ENCODE measurements at places on chromosomes 12 and 14. TPM values are rescaled to one million over a fixed set of nuclear protein-coding genes. Genes with fewer than 3 reads are reported as not detected.

DNA sequence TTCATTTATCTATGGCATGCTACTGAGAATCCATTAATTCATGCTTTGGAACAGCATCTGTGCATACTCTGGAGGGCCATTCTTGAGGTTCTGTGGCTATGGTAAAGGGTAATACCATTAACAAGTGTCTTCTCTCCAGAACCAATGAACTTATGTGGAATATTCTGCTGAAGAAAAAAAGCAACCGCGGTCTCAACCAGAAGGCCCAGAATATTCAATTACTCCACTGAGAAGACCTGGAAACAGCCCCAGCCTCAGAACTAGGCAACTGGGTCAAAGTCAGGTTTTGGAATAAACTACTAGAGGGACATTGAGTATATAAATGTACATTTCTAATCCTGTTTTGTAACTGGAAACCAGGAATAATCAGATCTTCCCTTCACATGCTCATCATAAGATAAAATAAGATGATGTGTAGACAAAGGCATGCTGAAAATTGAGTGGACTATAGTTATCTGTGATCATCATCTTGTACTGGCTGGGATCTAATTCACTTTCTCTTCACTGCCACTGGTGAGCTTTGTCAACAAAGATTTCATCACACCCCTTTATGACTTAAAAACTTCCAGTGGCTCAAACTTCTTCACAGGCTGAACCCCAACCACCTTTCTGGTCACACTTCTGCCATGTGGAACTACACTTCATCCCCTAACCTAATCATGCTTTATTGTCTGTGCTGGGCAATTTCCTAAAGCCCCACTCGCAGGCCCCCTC is 6.0 kb downstream of the SPTB start:
- DNase-seq = peak; percentile 34

Gene SYNJ2BP
- total RNA-seq = 12.2 TPM

Gene ABCC9
- 44.3 TPM for total RNA-seq

- peak; percentile 31 for DNase-seq
These were observed 104.7 kb downstream of the PLEKHA5 start for GRCh38 chr12:19234171-19234704.

Gene AHNAK2
- 58.0 TPM for total RNA-seq

DNA sequence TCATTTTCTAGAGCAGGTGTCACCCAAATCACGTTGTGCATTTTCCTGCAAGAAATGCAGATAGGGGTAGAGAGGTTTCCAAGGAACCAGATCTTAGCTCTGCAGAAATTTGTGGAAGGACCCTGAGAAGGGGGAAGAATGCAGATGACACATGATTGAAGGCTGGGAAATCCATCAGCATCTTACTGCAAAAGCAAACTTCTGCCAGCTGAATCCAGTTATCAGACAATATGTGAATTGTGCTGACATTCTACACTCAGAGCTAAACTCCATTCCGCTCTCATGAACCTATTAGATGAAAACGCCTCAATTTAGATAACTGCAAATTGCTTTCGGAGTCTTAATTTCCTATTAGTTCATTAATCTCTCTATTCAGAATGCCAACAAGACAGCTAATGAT is 211.3 kb upstream of the NOS1 start:
- DNase-seq = no peak

GRCh38 chr14:25833341-25834126 is 764.3 kb downstream of the NOVA1 start:
- DNase-seq = peak; percentile 56

GRCh38 chr14:29927376-29928116 is at the start of gene PRKD1:
TSS of gene PRKD1 (minus strand) at chr14:29927847.
- peak; percentile 76 for DNase-seq

Gene TAS2R8
- total RNA-seq = not detected

Gene RAP1B
- total RNA-seq = 275 TPM

DNA sequence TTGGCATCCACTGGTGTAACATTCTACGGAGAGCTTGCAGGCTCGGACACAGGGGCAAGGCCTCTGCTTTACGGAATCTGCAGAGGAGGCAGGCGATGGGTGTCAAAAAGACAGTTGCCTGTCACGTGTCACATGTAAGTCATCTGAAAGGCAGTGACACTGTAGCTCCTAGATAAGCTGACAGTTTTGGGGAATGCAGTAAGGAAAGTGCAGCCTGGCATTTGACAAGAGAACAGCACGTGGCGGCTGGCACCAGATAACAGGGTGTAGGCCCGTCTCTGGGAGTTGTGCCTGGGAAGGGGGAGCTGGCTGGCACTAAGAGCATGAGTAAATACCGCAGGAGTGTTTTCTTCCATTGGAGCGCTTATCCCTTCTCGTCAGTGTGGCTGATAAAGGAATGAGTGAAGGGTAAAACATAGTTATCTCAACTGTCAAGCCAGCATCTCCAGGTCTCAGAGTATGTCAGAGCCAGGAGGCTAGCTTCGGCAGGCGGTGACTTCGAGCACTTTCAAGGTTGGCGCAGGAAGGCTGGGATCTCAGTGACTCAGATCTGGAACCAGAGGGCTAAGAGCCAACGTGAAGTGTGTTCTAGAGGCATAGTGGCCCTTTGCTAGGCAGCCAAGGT is 26.1 kb downstream of the ADCK1 start:
- DNase-seq = no peak

Gene ELK3
- total RNA-seq = 27.1 TPM

Gene ANKRD33
- total RNA-seq = not detected

Gene KRT75
- not detected for total RNA-seq

- peak; percentile 74 for DNase-seq
These were observed 53.8 kb downstream of the GXYLT1 start for GRCh38 chr12:42090899-42091298.

DNA sequence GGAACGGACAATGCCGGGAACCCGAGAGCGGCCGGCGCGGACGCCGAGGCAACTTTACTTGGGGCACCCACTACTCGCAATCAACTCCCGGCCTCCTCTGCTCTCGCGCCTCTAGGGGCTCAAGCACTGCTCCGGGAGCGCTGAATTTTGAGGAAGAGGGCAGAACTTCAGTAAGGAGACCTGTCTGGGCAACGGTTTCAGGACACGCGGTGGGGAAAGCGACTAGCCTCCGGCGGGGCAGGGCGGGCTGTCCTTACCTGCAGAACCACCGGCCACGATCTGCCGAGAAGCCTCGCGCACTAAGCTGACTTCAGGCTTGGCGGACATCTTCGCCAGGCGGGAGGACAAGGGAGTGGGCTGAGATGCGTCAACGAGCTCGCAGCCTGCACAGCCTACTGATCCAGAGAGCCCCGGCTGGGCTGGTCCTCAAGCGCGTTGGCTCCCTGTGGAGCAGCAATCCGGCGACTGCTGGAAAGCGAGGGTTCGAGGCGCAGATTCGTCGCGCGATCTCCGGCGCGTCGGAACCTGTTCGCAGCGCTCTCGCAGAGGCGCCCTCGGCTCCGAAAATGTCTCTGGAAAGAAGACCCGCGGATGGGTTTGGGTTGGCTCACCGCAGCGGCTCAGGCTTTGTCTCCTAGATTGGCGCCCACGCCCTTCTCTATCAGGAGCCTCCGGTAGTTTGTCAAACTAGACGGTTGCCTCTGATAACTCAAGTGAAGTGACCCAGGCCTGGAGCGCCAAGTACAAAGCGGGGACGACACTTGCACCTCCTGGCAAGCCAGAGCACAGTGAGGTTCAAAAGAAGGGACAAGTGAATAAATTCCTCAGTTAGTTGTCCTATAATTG is at the start of gene SLC25A21:
Gene SLC25A21 (minus strand): TSS at position 583 of the 846 bp plus-strand sequence.
- peak; percentile 84 for DNase-seq

Gene PEBP1
- 217 TPM for total RNA-seq

DNA sequence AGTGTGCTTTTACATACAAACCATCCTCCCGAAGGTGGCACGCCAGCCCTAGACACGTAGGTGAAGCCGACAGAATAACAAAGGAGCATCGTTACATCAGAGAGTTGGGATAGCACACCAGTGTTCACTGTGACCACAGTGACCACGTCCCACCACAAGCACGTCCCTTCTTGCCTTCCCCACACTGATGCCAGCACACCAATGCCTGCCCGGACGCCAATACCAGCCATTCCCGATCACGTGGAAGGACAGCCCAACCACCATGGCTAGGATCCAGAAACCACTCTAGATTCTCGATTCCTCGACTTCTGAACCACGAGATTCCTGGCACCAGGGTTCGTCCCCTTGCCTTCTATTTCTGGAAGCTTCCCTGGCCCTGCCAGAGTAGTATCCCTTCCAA is 48.0 kb upstream of the GPR68 start:
- DNase-seq = no peak

DNA sequence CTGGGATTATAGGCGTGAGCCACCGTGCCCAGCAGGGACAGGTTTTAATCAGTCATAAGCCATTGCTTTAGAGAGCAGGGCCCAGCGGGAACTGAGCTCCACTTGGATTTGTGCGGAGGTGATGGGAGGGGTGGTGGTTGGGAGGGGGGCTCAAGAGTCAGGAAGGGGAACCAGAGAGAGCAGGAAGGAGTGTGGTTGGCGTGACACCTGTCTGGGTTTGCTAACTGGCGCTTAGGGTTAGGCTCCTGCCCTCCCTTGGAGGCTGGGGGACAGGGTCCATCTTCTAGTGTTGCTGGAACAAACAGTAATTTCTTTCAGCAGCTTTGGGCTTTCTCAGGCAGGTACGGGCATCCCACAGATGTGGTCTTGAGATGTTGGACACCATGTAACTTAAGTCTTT is 7.5 kb upstream of the ALDH2 start:
- no peak for DNase-seq

DNA sequence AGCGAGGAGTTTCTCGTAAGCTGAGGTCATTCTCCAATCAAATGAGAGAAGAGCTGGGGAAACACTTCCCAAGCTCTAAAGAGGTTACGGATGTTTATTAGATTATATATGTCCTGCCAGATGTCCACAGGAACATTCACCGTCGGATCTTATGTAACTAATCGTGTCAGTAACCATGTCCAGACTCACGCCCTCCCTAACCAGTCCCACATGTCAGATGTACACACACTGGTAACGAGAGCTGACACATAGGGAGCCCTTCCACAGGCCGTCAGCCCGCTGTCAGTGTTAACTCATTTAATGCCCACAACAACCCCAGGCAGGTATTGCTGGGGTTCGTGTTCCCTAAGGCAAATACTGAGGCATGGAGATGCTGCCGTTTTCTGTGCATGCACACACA is 223.7 kb upstream of the RTL1 start:
- DNase-seq = peak; percentile 6

DNA sequence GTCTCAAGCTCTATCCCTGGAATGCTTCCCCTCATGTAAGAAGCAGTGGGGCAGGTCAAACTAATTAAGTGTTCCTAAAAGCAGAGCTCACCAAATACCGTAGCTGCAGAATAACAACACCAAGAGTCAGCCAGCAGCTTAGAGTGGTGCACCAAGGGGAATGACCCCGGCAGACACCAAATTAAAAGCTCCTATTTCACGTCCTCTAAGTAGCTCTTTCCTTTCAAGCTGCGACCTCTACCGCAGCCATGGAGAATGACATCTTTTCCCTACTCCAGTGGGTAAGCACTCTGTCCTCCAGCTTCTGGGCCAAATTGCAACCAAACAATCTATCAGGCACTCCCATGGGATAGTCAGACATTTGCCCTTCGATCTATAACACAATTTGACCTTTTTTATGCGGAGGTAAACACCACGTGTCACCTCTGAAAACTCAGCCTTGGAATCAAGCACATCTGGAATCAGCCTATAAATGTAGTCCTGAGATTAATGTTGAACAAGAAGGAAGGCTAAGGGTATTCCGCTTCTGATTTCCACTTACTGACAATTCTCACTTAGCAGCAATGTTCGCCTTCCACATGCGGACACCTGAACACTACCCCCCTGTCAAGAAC is 67.6 kb upstream of the CDKN3 start:
- peak; percentile 69 for DNase-seq

GRCh38 chr12:109697877-109698468 is 15.7 kb upstream of the FAM222A start:
- no peak for DNase-seq

- DNase-seq = no peak
These were observed 249.3 kb upstream of the KRR1 start for GRCh38 chr12:75760573-75761294.

DNA sequence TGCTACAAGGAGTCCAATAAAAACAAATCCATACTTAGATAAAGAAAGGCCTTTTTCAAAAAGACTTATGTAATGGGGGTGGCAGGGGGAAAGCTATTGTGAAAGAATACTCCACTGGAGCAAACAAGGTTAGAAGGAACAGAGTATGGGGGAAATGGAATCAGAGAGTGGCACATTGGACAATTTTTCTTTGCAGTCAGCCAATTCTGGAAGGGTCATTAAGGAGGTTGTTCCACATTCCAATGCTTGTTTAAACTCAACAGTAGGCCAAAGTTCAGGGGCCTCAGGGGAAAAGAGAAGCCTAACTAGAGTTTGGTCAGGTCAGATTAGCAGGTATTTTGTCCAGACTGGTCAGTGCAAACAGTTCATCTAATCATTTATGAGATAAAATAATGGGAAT is 105.2 kb upstream of the RESF1 start:
- DNase-seq = no peak

DNA sequence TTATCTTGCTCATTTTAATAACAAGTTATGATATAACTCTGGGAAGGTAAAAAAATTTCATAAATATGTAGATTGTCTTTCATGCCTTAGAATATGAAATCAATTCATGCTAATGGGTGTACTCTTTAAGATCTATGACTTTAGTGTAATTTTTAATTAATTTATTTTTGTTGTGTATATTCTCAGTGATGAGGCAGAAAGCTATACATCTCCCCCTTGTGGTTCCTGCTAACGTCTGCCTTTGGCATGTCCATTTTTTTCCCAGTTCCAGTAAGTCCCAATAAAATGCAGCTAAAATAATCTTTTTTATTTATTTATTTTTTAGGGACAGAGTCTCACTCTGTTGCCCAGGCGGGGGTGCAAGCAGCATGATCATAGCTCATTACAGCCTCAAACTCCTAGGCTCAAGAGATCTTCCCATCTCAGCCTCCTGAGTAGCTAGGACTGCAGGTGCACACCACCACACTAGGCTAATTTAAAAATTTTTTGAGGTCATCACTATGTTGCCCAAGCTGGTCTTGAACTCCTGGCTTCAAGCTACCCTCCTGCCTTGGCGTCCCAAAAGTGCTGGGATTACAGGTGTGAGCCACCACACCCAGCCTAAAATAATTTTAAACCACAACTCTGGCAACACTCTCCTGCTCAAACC is 3.3 kb upstream of the CHURC1 start:
- DNase-seq = peak; percentile 78

DNA sequence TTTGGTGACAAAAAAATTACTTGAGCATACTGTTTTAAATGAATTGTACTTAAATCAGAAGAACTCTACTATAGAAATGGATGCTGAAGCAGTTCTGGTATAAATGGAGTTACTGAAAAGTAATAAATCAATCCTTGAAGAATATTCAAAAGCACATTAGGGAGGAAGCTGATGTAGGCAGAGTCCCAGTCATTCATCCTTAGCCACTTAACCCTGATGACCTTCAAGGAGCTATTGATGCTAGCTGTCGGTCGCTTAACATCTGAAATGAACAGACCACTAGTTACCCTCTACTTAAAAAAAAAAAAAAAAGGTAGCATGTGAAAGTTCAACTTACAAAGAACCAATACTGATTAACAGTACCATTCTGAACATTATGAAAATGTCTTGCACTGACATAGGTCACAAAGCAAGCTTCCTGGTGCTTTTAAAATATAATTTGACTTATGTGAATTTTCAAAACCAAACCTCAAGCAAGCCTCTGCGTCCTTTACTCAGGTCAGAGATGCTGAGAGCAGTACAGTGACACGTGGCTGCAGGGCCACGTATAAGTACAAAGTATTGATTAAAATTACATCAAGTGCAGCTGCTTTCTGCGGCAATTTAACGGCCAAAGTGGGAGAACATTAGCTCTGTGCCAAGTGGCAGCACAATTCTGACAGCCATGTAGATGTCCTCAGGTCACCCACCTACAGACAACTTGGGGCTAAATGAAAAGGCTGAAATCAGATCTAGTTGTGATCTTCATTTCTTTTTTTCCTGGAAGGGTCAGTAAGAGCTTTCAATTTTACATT is 18.1 kb downstream of the PPM1H start:
- DNase-seq = no peak

Gene SSTR1
- 17.6 TPM for total RNA-seq

Gene ISM2
- not detected for total RNA-seq
